ENCODE measurements at places on chromosomes 3 and 15. TPM values are rescaled to one million over a fixed set of nuclear protein-coding genes. Genes with fewer than 3 reads are reported as not detected.

The CKMT1A gene
- 8.1 TPM for total RNA-seq

The KIF7 gene
- 6.1 TPM for total RNA-seq

The IL17RB gene
- 1.7 TPM for total RNA-seq

The LRRFIP2 gene
- 69.6 TPM for total RNA-seq

Measured in epithelial cell of proximal tubule (primary cell).